ENCODE measurements at places on chromosomes 11 and 22.
A peak's percentile ranks its signal among the peaks of the same experiment; 100 is the strongest.

- no peak for DNase-seq
Observed at GRCh38 chr11:36026315-36026968, 82.6 kb downstream of the LDLRAD3 start.

DNA sequence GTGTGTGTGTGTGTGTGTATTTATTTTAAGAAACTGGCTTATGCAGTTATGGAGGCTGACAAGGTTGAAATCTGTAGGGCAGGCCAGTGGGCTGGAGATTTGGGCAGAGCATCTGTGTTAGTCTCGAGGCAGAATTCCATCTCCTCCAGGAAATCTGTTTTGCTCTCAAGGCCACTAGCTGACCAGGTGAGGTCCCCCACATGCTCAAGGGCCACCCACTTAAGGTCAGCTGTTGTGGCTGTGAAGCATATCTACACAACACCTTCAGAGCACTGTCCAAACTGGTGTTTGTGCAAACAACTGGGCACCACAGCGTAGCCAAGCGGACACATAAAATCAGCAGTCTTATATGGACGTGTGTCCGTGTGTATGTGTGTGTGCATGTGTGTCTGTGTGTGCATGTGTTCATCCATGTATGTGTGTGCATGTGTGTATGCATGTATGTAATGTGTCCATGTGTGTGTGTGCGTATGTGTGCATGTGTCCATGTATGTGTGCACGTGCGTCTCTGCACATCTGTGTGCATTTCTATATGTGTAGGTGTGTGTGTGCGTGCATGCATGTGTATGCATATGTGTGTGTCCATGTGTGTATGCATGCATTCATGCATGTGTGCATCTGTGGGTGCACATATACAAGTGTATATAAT is 400.9 kb downstream of the BRD1 start:
- peak; percentile 13 for DNase-seq

GRCh38 chr11:82634091-82634490 is 99.6 kb downstream of the FAM181B start:
- DNase-seq = no peak

GRCh38 chr11:95680169-95680929 is 109.2 kb downstream of the FAM76B start:
- no peak for DNase-seq

- DNase-seq = no peak
Observed at GRCh38 chr11:35567737-35568465, 42.5 kb upstream of the PAMR1 start.

GRCh38 chr11:66082946-66083698 is 13.1 kb downstream of the PACS1 start:
- DNase-seq = no peak

- no peak for DNase-seq
Observed at GRCh38 chr11:118398791-118399559, 2.4 kb upstream of the ATP5MG start.

DNA sequence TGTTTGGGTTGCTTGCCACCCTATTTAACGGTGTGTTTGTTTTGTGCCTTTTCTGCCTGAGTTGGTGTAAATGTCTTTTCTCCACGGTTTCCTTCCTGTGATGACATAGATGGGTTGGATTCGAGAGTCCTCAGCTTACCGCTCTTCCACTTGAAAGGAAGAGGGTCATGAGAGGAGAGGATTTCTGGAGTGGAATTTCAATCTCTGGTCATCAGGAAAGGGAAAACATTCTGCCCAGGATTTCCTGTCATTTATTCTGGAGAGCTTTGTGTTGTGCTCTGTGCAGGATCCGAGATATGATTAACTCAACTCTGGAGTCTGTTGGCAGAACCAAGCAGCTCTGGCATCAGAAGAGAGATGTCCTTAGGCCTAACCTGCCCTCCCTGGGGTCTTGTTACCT is 605.2 kb downstream of the NTM start:
- DNase-seq = no peak

All from natural killer cell treated with Interleukin-12 subunit alpha and Interleukin-12 subunit beta and Interleukin-15 and Interleukin-18, amount 100 ng/mL, for 72 hours (primary cell).